ENCODE measurements at places on chromosomes 2 and 18.

- DNase-seq, result no peak
These were observed 399.3 kb downstream of the LRATD1 start for GRCh38 chr2:15031745-15032240.

DNA sequence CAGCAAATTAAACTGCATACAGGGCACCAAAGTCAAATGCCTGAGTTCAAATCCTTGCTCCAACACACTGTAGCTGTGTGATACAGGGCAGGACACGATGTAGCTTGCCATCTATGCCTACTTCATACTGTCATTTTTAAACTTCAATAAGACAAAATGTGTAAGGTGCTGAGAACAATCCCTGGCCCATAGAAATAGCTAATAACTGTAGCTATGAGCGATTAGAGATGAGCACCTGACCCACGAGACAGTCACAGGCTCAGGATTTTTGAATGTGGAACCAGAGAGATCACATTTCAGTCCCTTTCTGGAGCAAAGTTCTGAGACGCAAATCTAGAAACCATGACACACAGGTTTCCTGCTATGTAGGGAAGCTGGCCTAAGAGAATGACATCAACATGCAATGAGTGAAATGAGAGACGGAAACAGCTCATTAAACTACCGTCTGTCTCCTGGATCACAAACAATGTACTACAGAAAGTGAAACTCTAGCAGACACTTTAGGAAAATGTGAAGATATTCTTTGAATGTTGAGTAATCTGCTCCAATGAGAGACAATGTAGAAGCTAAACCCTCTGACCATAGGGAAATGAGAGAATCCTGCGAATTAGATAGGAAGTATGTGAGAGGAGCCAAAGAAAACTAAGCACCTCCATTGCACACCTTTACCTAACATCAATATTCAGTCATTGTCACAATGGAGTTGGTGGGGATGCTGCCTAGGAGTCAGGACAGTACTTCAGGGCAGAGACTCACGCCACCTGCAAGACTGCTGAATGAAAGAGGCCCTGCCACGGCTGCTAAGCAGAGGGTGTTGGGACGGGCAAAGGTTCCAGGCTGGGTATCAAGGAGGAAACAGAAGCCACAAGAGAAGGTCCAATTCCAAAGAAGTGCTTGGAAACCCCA, 25.5 kb downstream of the B4GALT6 start:
- DNase-seq, result peak; percentile 12

- no peak for DNase-seq
These were observed 119.2 kb downstream of the MYO5B start for GRCh38 chr18:50075772-50076171.

GRCh38 chr18:7855028-7855427, 287.9 kb downstream of the PTPRM start:
- DNase-seq, result no peak

DNA sequence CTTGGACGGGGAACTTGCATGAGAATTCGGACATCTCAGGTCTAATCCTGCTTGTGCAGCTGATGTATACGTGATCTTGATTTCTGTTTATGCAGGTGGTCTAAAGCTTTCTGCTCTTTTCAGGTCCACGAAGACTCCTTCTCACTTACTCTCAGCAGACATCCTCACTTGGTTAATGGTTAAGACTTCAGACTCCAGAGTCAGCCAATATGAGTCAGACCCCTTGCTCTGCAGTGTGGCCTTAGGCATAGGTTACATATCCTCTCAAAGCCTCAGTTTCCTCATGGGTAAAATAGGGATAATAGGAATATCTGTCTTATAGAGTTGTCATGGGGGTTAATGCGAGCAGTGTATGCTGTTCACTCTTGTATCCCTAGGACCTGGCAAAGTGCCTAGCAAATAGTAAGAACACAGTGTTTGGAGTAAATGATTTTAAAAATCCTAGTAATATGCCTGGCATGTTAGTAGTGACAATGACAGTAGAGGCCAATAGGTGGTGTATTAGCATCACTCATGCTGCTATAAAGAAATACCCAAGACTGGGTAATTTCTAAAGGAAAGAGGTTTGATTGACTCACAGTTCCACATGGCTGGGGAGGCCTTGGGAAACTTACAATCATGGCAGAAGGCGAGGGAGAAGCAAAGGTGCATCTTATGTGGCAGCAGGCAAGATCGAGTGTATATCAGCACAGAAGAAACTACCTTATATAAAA, 42.3 kb downstream of the XRCC5 start:
- DNase-seq, result no peak

- no peak for DNase-seq
These were observed 61.1 kb downstream of the GATA6 start for GRCh38 chr18:22230471-22230945.

DNA sequence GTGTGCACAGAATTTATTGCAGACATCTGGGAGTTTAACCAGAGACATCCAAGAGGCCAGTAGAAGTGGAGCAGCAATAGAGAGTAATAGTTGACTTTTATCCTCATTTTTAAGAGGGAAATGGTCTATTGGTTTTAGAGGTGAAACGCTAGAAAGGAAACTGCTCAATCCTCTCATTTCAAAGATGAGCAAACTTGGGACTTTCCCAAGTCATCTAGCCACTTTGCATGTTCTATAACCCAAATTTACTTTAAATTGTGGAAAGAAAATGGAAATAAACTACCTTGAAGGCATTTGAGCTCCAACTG, 601.7 kb downstream of the ARHGAP15 start:
- no peak for DNase-seq

- no peak for DNase-seq
These were observed 170.6 kb upstream of the EPAS1 start for GRCh38 chr2:46126571-46126970.

DNA sequence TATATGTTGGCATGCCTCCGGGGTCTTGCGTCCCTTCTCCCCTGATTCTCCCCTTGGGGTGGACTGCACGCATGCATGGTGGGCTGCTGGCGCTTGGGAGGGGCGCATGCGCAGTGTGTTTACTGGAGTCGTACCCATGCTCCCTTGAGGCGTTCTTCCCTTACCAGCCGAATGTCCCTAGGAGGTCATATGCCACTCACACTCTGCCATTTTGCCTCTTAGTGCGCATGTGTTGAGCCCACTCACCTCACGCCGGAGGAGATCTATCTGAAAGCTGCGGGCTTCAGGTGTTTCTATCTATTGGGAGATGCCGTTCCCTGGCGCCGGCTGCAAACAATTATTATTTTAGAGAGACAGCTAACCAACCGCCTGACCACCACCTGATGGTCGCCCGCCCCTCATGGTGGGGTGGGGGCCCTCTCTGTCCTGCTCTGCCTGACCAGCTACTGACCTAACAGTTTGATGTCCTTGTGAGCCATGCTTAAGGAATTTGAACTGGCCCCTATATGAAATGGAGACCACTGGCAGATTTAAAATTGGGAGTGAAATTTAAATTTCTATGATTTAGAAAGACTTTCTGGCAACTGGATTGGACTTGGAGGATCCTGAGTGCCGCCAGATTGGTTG, 179.6 kb downstream of the RNF144A start:
- no peak for DNase-seq

GRCh38 chr2:70705160-70705850, 62.7 kb downstream of the ADD2 start:
- no peak for DNase-seq

DNA sequence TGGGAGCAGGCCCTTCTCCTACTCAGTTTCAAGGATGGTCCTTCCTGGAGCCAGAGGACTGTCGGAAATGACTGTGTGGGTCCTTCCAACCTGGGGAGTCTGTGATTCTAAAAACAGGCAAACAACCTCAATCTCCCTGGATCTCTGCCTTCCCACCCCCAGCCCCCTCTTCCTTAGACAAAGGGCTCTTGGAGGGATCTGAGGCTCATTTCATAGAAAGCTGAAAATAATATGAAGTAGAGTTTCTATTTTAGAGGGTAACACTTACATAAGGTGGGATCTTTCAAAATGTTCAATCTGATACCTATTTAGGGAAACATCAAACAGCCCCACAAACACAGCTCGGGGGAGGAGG, 69.4 kb downstream of the RHOB start:
- no peak for DNase-seq

- no peak for DNase-seq
These were observed 2.5 kb downstream of the TAF4B start for GRCh38 chr18:26228562-26229260.

GRCh38 chr2:66872081-66872985, 437.4 kb downstream of the MEIS1 start:
- DNase-seq, result no peak

GRCh38 chr2:79368116-79368630, 144.7 kb upstream of the CTNNA2 start:
- DNase-seq, result no peak

GRCh38 chr2:216464104-216464720, 34.4 kb upstream of the RPL37A start:
- no peak for DNase-seq

DNA sequence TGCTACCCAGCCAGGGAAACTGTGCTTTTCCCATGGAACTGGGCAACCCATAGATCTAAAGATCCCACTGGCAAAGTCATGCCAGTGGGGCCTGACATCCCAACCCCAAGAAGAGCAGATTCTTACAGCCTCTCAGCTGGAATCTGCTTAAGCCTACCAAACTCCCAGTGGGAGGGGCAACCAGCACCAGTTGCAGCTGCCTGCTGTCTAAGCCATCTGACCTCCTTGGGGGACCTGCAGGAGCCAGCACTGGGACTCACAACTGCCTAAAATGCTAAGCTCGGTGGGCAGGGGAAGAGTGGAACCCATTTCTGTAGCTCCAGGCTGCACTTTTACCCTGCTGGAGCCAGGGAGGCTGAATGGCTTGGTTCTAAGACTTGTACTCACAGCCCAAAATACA, 770.7 kb upstream of the SLC8A1 start:
- DNase-seq, result no peak

DNA sequence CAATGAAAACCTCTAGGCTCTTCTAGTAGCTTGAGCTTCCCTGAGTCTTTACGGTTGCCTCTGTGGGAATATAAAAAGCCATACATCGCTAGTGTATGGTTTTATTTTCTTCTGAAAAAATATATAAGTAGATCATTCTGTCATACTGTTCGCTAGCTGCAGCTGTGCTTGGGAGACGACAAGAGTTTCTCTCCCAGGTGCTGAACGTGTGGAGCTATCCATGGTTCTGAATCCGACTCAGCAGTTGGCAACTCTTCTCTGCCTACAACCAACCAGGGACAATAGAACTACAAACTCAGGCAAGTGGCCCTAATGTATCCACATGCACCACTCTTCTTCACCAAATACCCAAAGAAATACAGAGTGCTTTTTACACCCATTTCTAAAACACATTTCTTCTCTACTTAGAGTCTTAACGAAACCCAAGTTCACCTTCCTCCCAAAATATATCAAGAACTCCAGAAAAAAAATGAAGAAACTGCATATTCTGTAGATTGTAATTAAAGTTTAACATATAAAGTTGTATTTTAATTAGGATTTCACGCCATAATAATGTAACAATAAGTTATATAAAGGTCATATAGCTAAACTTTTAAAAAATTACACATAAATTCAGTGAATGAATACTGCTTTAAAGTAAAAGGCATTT, 2.2 kb upstream of the KCNH7 start:
- DNase-seq, result no peak

DNA sequence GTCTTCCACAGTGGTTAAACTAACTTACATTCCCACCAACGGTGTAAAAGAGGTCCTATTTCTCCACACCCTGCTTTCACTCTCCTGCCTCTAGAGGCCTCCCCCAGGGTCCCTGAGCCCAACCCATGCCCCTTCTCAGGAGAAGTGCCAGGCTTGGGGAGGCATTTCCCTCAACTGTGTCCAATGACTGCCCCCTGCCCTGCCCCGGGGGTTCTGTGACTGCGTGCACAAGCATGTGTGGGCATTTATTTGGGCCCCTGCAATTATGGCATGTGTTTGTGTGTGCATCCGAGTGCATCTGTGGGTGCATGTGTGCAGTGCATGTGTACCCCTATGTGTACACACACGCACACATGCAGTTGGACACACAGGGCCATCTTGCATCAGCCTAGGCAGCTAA, 57.3 kb downstream of the INHBB start:
- DNase-seq, result no peak

GRCh38 chr18:60277855-60278480, 94.6 kb downstream of the MC4R start:
- DNase-seq, result no peak

DNA sequence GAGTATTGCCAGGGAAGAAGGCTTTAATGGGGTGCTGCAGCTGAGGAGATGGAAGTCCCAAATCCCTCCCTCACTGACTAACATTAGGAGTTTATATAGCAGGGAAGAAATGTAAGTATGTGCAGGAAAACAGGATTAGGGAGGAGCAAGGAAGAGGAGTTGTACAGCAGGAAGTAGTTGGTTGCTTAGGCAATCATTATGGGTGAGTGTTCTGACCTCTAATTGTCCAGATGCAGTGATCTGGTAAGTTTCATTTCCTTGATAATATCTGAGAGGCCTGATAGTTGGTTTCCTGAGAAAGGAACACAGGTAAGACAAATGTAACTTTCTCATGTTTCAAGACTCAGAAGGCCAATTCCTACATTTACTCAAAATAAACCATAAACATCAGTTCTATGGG, 331.9 kb upstream of the GULP1 start:
- no peak for DNase-seq

- DNase-seq, result no peak
These were observed 48.9 kb upstream of the MYL1 start for GRCh38 chr2:210363876-210364275.

DNA sequence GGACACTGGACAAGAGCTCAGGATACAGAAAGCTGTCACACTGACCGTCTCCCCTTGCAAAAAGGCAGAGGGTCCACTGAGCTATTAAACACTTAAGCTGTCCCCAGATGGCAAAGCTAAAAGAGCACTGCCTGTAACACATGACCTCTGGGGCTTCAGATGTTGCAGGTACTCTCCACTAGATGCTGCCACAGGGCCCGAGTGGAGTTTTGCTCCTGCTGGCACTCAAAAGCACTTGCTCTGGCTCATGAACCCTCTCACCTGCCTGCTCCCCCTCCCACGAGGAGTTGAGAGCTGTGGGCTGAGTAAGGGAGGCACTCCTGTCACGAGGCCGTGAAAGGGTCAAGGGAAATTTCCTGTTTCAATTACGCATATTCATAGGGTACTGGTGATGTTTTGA, 227.9 kb downstream of the PRKCE start:
- DNase-seq, result no peak

DNA sequence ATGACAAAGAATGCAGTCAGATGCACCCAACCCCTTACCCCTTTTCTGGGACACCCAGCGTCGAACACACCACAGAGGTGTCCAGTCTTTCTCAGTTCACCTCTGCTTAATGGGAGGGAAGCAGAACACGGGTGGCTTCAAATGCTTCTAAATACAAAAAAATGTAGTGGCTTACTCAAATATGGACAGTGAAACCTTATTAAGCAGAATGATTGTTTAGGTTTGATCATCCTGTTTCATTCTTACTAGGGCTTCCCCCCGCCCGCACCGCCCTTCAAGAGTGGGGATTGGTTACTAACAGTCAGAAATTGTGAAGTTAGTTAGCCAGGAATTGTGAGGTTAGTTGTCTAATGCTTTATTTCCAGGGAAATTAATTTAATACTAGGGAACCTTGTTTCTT, 21.6 kb downstream of the ATG16L1 start:
- no peak for DNase-seq
